ENCODE measurements at places on chromosomes 6 and 20. TPM values are rescaled to one million over a fixed set of nuclear protein-coding genes. Genes with fewer than 3 reads are reported as not detected.

The PRRT1 gene
- total RNA-seq: not detected

The NRSN1 gene
- total RNA-seq: not detected

The C20orf144 gene
- 0.28 TPM for total RNA-seq

The ASCC3 gene
- total RNA-seq: 63.5 TPM

GRCh38 chr20:35039846-35040489 lies 52.6 kb downstream of the TRPC4AP start:
- DNase-seq: no peak

- DNase-seq: no peak
Observed at GRCh38 chr6:127547904-127548649, 28.9 kb upstream of the C6orf58 start.

- no peak for DNase-seq
Observed at GRCh38 chr6:162450358-162450757, 277.2 kb downstream of the PRKN start.

GRCh38 chr6:82680192-82680591 lies 316.6 kb downstream of the TPBG start:
- no peak for DNase-seq

GRCh38 chr6:100915876-100916275 lies 34.7 kb upstream of the ASCC3 start:
- no peak for DNase-seq
